Stimulated activated naive B cell treated with anti-CD40 and anti-IgM and Interleukin-4, amounts not matched to agents 10 μg/mL and 1 μg/mL and 100 μg/mL, for 72 hours (primary cell): ENCODE measurements at places on chromosomes 16 and 17.

- DNase-seq = no peak
- peak overlapping the region; percentile 57 for H3K27ac ChIP-seq
- H3K4me3 ChIP-seq = no peak overlapping the region
- H3K27me3 ChIP-seq = no peaks in the 10 kb centered on the region
- H3K4me1 ChIP-seq = peaks cover 46% of the 10 kb centered on the region
These were observed 26.7 kb upstream of the JPT2 start for GRCh38 chr16:1651094-1651973.

DNA sequence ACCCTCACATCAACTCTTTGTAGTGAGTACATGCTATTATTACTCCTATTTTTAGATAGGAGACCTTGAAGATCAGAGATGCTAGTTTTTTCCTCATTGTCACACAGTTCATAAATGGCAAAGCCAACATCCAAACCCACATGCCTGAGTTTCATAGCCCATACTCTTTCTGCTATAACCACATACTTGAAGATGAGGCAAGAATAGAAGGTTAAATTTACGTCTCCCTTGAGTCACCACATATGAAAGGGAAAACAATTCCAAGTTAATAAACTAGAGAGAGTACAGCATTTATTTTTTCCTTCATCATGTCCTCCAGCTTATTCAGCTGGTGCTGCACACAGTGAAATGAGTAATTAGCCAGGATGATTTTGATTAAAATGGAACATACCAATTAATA, 23.7 kb downstream of the NUDT7 start:
- H3K4me3 ChIP-seq = no peak overlapping the region
- H3K27ac ChIP-seq = no peak overlapping the region
- no peaks in the 10 kb centered on the region for H3K36me3 ChIP-seq

DNA sequence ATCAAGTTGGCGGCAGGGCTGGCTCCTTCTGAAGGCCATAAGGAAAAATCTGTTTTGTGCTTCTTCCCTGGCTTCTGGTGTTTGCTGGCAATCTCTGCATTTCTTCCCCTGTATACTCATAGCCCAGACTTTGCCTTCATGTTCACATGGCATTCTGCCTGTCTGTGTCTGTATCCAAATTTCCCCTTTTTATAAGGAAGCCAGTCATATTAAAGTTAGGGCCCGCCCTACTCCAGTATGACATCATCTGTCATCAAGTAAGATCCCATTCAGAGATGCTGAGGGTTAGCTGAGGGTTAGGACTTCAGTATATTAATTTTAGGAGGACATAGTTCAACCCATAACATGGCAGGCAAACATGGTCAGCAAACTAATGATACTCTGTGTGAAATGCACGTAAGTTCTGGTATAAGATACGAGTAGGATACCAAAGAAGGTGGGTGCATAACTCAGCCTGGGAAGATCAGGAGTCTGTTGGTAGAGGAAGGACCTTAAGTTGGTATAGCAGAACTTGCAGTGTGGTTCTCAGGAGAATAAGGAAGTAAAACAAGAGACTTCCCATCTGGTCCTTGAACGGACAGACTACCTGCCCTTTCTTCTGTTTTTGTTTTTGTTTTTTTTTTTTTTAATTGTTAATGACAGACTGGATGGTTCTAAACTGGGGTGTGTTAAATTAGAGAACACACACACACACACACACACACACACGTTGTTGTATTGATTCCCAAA, 13.9 kb downstream of the MAP2K6 start:
- H3K36me3 ChIP-seq = no peaks in the 10 kb centered on the region
- no peak for DNase-seq
- no peak overlapping the region for H3K4me3 ChIP-seq
- H3K27ac ChIP-seq = no peak overlapping the region
- peaks cover 39% of the 10 kb centered on the region for H3K4me1 ChIP-seq
- no peaks in the 10 kb centered on the region for H3K27me3 ChIP-seq

DNA sequence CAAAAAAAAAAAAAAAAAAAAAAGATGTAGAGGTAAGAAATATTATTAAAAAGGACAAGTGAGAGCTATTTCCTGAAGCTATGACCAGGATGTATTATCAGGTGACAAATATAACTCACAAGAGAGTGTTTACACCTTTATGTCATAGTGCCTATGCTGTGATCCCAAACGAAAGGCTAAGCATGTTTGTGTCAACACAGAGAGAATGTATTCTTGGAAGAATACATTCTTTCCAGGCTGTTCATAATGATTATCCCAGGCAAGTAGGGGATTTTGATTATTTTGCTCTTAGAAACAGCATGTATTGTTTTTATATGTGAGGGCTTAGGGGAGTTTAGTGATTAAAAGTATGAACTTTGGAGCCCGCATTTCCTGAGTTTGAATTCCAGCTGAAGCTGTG, 175.0 kb downstream of the SPECC1 start:
- no peak overlapping the region for H3K4me3 ChIP-seq
- DNase-seq = no peak
- H3K27me3 ChIP-seq = no peaks in the 10 kb centered on the region
- no peaks in the 10 kb centered on the region for H3K4me1 ChIP-seq

- H3K36me3 ChIP-seq = peaks cover 38% of the 10 kb centered on the region
- H3K4me3 ChIP-seq = peak overlapping the region; percentile 46
- no peak for DNase-seq
These were observed 43.1 kb downstream of the PIK3R5 start for GRCh38 chr17:8922451-8922850.

DNA sequence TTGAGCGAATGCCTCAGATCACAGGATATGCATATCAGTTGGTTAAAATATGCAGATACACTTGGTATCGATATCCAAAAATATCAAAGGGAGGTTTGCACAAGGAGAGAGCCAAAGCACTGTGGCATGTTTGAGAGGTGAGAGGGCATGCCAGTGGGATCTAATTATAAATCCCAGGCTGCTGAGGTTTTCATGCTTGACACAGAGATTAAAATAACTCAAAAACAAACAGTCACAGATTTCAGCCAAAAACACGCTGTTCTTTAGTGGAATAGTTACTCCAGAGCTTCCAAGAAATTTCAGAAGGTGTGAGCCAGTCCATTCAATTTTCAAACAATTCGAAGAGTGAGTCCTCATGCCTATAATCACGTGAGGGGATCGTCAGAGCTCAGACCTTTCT, 477.9 kb downstream of the SOX9 start:
- H3K4me1 ChIP-seq = no peaks in the 10 kb centered on the region
- no peak overlapping the region for H3K27ac ChIP-seq
- no peaks in the 10 kb centered on the region for H3K36me3 ChIP-seq
- no peak for DNase-seq
- peaks cover 65% of the 10 kb centered on the region for H3K27me3 ChIP-seq

GRCh38 chr17:60579090-60579489, 20.9 kb upstream of the PPM1D start:
- no peak overlapping the region for H3K27ac ChIP-seq
- peaks cover 4% of the 10 kb centered on the region for H3K4me1 ChIP-seq
- H3K4me3 ChIP-seq = no peak overlapping the region
- no peaks in the 10 kb centered on the region for H3K36me3 ChIP-seq
- DNase-seq = no peak
- no peaks in the 10 kb centered on the region for H3K27me3 ChIP-seq
